ENCODE measurements at places on chromosomes 16 and 17.

DNA sequence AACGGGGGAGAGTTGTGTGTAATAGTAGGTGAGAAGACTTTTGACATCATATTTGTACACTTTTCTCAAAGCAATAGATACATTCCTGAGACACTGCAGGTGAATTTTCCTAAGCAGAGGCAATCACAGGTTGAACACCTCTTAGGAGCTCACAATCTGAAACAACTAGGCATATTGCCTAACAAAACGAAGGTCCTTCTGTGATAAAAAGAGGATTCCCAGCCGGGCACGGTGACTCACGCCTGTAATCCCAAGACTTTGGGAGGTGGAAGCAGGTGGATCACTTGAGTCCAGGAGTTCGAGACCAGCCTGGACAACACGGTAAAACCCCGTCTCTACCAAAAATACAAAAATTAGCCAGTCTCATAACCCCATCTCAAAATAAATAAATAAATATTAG is 17.4 kb downstream of the NXN start:
- no peak for DNase-seq

GRCh38 chr17:17670701-17671305 is 10.5 kb upstream of the RAI1 start:
- DNase-seq = no peak

DNA sequence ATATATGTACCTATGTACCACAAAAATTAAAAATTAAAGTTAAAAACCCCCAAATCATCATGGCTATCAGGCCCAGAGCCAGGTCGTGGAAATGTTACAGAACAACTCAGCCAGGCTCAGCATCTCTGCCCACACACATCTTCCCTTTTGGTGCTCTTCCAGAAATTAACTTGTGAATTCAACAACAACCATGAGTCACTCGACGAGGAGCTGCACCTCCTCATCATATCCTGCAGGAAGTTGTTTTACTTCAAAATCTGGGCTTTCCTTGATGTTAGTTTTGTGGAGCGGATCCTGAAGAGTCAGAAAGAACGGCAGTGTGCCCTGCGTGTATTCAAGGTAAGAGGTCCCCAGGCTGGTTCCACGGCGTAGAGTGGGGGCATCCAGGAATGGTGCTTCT is 10.6 kb downstream of the FBXO39 start:
- DNase-seq = no peak

GRCh38 chr17:50429793-50430192 is 3.8 kb downstream of the ACSF2 start:
- DNase-seq = no peak

DNA sequence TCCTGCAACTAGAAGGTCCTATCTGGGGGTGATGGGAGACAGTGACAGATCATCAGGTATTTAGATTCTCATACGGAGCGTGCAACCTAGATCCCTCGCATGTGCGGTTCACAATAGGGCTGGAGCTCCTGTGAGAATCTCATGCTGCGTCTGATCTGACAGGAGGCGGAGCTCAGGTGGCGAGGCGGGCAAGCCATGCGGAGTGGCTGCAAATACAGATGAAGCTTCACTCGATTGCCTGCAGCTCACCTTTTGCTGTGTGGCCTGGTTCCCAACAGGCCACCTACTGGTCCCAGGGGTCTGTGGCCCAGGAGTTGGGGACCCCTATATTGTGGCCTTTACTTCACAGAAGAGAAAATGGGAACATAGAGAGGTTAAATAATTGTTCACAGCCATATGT is 200.4 kb downstream of the IRF8 start:
- no peak for DNase-seq

GRCh38 chr16:1560866-1561265 is 27.4 kb downstream of the TMEM204 start:
- DNase-seq = no peak

DNA sequence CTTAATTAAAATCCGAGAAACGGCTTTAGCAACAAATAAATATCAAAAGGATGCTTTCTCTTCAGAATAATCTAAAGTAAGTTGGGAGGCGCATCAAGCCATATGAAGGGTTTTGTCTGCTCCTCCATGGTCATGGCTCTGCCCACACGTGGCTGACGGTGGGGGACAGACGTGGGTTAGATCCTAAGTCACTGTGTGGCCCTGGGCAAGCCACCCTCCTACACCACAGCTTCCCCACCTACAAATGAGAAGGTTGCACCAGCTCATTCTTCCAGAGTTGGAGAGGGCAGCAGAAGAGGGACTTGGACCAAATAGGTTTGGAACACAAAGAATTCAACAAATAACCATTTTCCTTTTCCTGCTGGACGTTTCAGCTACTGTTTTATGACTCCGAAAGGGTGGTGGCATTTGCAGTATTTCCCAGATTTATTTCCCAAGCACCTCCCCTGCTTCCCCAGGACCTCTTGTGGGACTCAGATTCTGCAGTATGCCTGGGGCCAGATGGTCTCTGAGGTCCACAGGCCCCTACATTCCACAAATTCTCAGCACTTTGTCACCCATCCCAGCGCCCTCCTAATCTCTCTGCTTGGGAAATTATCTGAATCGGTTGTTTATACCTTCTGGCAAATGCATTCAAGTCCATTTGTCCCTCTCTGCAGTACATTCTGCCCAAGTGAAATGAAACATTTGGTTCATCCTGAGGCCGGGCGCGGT is 17.8 kb downstream of the LRRC75A start:
- DNase-seq = no peak

DNA sequence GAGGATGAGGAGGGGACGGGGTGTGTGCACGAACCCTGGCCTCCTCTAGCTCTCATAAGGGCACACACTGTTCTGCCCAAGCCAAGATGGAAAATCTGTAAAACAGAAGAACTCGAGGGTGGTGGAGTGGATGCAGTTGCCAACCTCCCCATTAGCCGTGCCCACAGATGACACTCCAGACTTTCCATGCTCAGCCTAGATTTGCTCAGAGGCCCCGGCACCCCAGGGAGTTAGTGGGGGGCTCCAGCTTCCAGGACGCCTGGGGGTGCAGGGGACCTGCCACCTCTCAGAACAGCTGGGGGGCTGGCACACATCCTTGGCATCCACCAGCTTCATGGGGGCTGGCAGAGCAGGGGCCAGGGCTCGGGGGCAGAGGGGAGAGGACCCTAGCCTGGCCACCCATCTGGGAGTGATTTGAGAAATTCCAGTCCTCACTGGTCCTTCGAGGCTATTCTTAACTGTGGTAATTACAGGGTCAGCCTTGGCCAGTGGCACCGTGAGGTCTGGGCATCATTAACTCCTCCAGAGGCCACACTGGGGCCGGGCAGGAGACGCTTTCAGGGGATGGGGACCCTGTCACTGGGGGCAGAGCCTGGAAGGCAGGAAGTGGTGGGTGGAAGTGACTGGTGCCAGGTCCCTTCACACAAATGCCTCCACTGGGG is 14.3 kb downstream of the VASN start:
- no peak for DNase-seq

DNA sequence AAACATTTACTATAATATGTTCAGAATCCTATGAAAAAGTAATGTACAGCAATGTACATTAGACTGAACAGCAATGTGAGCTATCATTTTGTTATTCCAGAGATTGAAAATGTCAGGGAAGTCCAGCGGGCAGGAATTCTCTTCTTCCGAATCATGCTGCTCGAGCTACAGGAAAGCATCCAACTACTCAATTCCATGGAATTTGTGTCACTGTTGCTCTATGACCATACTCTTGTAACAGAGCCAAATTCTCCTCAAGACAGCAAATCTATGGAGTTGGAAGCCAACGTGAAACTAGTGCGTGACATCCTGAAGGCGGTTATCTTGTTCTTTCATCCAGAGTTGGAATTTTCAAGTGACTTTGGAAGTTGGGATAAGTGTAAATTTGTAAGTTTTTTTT is 24.8 kb upstream of the NSRP1 start:
- no peak for DNase-seq

DNA sequence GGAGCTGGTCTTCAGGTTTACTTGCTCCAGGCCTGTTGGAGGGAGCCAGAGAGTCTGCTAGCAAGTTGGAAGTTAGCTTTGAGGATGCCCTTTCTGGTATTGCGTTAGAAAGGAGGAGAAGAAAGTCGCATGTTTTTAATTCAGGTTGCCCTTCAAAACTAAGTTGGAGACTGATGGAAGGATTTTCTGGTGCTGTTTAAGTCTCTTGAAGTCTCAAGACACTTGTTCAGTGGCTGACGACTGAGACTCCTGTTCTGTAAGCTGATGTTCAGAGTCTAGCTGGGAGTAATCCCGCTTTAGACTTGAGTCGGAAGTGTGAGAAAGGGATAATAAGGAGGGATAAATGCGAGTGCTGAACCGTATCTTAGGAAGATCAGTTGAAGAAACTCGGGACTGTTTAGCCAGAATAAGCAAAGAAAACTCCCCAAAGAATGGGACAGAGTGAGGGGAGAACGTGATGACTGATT is 740 bp downstream of the AATF start:
- DNase-seq = no peak

DNA sequence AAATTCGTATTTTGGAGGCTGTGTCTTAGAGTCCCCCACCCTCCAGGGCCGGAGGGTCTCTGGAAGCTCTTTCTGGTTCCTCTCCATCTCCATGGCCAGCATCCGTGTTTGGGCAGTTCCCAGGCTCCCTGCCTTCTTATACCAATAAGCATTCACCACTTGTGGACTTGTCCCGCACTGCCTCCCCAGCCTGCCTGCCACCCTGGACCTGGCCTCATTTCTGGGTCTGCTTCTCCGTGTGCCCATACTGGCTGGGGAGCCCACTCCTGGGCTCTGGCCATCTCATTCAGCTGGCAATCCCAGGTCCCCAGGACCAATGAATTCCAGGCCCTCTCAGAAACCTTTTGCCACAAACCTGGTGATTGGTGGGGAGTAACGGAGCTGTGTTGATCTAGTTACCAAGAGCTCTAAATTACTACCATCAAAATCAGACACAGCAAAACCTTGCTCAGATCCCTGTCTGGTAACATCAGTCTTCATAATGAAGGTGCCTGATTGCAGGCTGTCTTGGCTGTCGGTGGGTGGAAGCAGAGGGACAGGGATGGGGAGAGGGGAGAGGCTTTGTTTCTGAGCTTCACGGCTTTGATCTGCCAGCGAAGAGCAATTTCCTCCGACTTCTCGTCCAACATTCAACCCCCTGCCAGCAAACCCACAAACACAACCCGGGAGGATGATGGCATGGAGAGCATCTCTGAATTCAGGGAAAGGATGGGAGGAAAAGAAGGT is 27.7 kb upstream of the CRHR1 start:
- no peak for DNase-seq

- DNase-seq = no peak
Measured at GRCh38 chr17:29041571-29041970, 1.4 kb upstream of the PIPOX start.

DNA sequence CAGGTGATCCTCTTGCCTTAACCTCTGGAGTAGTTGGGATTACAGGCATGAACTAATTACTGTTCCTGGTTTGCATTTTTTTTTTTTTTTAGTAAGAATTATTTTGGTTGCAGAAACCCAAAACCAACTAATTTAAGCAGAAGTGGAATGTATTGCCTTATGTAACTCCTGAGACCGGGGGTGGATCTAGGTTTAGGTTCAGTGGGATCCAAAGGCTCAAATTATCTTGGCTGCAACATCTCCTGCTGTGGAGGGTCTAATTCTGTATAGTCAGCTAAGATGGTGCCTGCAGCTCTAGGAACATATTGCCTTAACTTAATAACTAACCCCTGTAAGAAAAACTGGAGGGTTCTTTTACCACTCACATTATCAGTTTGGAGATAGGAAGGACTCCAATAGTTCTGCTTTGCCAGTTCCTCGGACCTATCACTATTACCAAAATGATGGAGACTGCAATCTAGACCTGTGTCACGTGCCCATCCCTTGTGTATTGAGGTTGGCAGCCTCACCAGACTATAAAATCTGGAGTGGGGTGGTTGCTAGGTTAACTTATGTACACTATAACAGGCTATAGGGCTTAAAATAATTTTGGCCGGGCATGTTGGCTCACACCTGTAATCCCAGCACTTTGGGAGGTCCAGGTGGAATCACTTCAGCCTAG is 8.5 kb downstream of the SNTB2 start:
- DNase-seq = no peak

DNA sequence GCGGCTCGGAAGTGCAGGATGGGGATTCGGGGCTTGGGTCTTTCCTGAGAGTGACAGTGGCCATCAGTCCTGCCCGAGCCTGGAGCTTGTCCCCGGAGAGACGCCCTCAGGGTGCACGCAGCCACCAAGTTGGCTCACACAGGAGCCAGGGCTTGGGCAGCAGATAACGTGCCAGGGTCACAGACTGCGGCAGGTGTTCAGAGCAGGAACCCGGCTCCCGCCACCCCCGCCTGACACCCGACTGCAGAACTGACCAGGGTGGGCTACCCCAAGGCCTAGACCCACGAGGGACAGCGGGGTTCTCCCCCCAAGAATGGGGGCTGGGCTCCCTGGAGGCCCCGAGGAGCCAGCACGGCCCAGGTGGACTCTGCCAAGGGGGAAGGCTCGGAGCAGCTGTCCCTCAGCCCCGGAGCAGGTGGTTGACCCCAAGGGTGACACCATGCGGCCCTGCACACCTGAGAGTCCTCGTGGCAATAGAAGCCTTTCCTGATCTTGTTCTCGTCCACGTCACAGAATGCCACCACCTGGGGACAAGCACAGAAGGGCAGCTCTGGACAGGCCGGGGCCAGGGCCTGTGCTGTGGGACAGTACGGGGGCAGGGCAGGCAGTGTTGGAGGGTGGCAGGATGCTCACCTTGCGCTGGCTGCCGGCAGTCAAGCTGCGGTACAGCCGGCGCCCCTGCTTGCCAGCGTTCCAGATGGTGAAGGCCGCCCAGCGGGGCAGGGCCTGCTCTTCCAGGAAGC is 117.1 kb upstream of the ZNF750 start:
- no peak for DNase-seq

GRCh38 chr17:45787044-45787443 is 2.9 kb downstream of the CRHR1 start:
- DNase-seq = no peak

- no peak for DNase-seq
Measured at GRCh38 chr17:67999291-67999911, 3.1 kb upstream of the C17orf58 start.

GRCh38 chr16:74901606-74902005 is 83.3 kb downstream of the WDR59 start:
- DNase-seq = no peak

GRCh38 chr16:84194470-84195200 is 3.7 kb downstream of the ADAD2 start:
- no peak for DNase-seq

- DNase-seq = no peak
Measured at GRCh38 chr17:34736611-34737010, 157.2 kb downstream of the TMEM132E start.

- no peak for DNase-seq
Measured at GRCh38 chr16:11160676-11161115, 95.3 kb downstream of the SOCS1 start.

GRCh38 chr16:29717113-29717512 is 28.7 kb downstream of the C16orf54 start:
- no peak for DNase-seq

- DNase-seq = no peak
Measured at GRCh38 chr17:37725021-37725595, 19.8 kb downstream of the HNF1B start.
